Activated CD8-positive, alpha-beta memory T cell treated with anti-CD3 and anti-CD28 coated beads for 48 hours (primary cell): ENCODE measurements at places on chromosomes 6 and 20.

DNA sequence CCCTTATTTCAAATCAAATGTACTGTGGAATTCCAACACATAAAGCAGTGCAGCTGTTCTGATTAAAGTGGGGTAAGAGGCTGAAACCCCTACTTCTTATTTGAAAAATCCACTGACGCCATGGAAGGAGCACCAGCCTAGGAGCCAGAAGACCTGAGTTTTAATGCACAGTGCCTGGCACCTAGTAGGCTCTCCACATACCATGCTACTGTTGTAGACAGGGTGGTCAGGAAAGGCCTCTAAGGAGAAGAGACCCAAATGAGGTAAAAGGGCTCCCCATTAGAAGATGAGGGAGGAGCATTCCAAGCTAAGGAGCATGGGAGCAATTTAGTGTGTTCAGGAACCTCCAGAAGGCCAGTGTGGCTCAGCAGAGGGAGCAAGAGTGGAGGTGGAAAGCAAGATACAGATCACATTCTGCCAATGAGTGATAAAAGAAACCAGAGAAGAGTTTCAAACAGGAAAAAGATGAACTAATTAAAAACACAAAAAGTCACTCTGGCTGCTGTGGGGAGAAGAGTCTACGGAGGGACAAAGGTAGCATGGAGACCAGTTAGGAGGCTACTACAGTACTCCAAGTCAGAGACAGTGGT is 11.8 kb upstream of the ZNF76 start:
- no peak for DNase-seq

DNA sequence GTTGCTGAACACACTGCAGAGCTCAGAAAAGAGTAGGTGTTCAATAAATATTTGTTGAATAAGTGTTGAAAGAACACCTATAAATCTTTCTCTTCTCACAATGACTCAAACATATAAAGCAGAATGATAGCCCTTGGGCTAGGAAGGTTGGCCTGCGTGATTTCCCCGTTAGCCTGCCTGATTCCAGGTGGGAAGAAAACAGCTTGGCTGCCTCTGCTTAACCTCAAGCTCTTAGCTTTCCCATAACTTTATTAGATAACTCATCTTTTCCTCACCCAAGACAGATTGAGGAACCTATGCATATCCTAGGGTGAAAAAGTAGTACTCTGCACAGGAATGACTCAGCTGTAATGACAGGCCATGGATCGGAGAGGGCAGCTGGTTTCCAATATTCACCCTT is 300.3 kb upstream of the ID4 start:
- no peak for DNase-seq

DNA sequence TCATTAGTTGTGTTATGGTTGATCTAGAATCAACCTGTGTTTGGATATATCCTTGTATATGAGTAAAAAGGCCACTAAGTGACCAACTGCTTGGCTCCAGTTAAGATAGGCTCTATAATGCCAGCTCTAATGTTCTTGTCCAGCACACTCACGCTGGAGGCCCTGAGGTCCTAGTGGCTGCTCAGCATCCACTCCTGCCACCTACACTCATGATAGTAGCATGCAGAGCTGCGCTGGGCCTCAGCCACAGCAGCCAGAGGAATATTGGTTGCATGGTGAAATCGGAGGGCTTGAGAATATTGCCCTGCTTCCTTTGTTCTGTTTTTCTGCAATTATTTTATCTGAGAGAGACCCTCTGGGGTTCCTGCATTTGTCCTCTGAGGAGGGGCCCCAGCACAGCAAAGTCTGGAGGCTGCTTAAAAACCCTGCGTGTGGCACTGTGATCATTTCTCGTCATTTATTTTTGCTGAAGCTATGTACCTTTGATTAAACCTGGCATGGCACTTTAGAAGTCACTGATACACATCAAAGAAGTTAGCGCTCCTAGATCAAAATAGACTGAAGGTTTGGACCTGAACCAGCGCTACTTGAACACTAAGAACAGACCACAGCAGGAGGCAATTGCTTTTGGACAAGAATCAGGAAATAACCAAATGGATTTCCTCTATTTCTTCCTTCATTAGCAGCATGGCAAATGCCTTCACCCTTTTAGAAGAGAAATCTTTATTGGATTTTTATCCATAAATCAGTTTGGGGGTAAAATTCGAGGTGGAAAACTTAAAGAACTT is 398.4 kb upstream of the ID4 start:
- no peak for DNase-seq

- no peak for DNase-seq
Measured at GRCh38 chr20:12936524-12936923, 72.2 kb upstream of the SPTLC3 start.

GRCh38 chr20:57034001-57034400 is 232.4 kb downstream of the BMP7 start:
- no peak for DNase-seq

GRCh38 chr6:106981926-106982325 is 7.4 kb upstream of the CD24 start:
- no peak for DNase-seq

GRCh38 chr20:21029341-21029740 is 76.8 kb downstream of the LINC00237 start:
- no peak for DNase-seq

GRCh38 chr6:24996269-24996836 is 60.6 kb upstream of the RIPOR2 start:
- no peak for DNase-seq

DNA sequence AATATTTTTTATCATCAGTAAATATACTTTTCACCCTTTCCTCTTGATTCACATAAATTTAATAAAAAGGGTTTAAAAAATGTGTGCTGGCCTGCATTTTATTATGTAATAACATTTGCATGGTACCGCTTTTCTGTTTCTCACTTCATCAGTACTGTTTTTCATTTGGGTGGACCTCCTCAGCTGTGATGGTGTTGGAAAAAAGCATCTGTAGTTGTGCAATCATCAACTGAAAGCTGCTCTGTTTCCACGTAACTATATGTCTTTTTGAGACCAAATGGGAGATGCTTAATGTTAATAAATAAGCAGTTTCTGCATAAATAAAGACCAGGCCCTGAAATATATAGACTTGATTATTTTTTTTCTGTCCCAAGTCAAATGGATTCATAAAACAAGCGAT is 31.6 kb upstream of the CENPW start:
- no peak for DNase-seq

- DNase-seq: no peak
Measured at GRCh38 chr6:168691774-168692173, 250.8 kb downstream of the SMOC2 start.
